ENCODE measurements at places on chromosomes 1 and 21. TPM values are rescaled to one million over a fixed set of nuclear protein-coding genes. Genes with fewer than 3 reads are reported as not detected.

GRCh38 chr1:113508364-113509164 lies 118.2 kb downstream of the MAGI3 start:
- no peaks in the 10 kb centered on the region for H3K27me3 ChIP-seq
- H3K36me3 ChIP-seq, result no peaks in the 10 kb centered on the region
- H3K4me3 ChIP-seq, result no peak overlapping the region

DNA sequence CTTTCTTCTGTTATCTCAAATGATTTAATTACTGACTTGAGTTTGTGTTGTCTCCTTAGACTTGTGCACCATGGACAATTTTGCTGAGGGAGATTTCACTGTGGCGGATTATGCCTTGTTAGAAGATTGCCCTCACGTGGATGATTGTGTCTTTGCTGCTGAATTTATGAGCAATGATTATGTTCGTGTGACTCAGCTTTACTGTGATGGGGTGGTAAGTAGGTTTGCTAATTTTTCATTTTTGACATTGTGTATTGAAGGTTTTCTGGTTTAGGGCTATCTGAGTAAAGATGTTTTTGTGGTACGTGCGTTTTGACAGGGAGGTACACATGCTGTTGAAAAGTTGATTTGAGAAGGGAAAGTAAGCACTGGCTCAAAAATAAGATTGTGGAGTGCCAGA lies 14.1 kb downstream of the TTC3 start:
- no peak overlapping the region for H3K4me3 ChIP-seq
- peak; percentile 63 for DNase-seq
- H3K27me3 ChIP-seq, result no peaks in the 10 kb centered on the region
- H3K36me3 ChIP-seq, result peaks cover 10% of the 10 kb centered on the region

GRCh38 chr21:45485686-45486442 lies 56.4 kb downstream of the SLC19A1 start:
- no peaks in the 10 kb centered on the region for H3K4me1 ChIP-seq
- no peaks in the 10 kb centered on the region for H3K27me3 ChIP-seq
- no peak overlapping the region for H3K4me3 ChIP-seq
- no peak for DNase-seq
- H3K27ac ChIP-seq, result no peak overlapping the region
- no peaks in the 10 kb centered on the region for H3K36me3 ChIP-seq

- no peaks in the 10 kb centered on the region for H3K27me3 ChIP-seq
- no peak overlapping the region for H3K4me3 ChIP-seq
- H3K27ac ChIP-seq, result no peak overlapping the region
Measured at GRCh38 chr1:56441601-56442000, 137.8 kb downstream of the PLPP3 start.

DNA sequence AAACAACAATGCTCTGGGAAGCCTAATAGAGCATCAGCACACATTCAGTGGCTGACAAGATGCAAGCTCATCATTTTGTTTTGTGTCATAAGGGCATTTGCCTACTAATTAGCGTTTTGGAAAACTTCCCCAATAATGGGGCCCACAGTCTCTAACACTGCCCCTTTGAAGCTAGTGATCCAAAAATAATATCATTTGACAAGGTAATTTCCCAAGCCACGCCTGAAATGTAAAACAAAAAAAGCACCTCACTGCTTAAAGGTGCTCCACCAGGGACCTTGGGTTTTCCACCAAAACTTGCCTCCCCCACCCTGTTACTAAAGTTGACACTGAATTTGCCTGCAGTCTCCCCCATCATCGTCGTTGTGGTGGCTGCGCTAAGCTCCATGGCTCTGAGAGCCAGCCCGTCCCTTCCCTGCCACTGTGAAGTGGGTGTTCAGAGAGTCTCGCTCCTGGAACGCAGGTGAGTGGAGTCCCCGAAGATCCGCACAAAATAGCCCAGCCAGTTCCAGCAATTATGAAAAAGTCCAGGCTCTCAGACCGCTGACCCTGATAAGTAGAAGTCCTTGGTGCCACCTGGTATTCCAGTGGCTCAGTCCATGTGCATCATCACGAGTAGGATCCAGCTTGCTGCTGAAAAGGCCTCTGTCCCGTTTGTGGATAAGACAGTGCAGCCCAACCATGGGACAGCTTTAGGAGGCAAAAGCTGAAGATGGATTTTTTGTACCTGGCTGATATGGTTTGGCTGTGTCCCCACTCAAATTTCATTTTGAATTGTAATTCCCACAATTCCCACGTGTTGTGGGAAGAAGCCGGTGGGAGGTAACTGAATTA lies 52.2 kb downstream of the RAB3GAP2 start:
- DNase-seq, result no peak
- H3K4me1 ChIP-seq, result no peaks in the 10 kb centered on the region
- no peak overlapping the region for H3K27ac ChIP-seq
- no peaks in the 10 kb centered on the region for H3K36me3 ChIP-seq
- no peak overlapping the region for H3K4me3 ChIP-seq

DNA sequence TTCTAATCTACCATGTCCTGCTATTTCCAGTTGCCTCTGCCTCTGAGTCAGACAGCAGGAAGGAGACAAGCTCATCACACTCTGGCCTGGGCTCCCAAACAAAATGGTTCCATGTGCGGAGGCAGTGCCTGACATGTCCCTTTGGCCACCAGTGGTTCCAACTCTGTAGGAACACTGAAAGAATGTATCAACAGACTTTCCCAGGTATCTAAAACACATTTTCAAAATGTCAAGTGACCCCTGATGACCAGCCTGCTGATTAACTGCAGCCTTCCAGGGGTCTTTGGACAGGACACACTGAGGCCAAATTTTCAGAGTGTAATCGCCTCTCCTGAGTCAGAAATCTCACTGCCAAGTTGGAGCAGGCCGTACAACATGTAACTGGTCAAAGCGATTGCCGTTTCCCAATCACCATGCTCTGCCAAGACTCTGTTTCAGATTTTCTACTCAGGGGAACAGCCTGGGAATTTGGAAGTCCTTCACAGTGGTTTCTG lies 172.7 kb downstream of the TPR start:
- H3K4me1 ChIP-seq, result no peaks in the 10 kb centered on the region
- no peak overlapping the region for H3K27ac ChIP-seq
- no peak for DNase-seq
- H3K27me3 ChIP-seq, result no peaks in the 10 kb centered on the region
- no peak overlapping the region for H3K4me3 ChIP-seq
- H3K36me3 ChIP-seq, result no peaks in the 10 kb centered on the region

DNA sequence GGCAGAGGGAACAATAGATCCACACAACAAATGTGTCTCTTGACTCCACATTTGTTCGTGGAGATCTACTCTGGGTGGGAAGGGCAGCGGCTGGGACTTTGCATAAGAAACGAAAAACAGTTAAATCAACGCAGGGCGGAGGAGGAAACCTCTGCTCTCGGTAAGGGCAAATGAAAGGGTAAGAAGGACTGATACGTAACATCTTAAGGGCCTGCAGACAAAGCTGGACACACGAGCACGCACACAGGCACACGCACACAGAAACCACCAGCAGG lies 57.3 kb downstream of the MRPL37 start:
- H3K27ac ChIP-seq, result no peak overlapping the region
- H3K36me3 ChIP-seq, result no peaks in the 10 kb centered on the region
- H3K4me1 ChIP-seq, result peaks cover 23% of the 10 kb centered on the region
- no peaks in the 10 kb centered on the region for H3K27me3 ChIP-seq

GRCh38 chr1:244365809-244366208 lies 85.9 kb downstream of the ADSS2 start:
- no peaks in the 10 kb centered on the region for H3K27me3 ChIP-seq
- H3K4me1 ChIP-seq, result peaks cover 17% of the 10 kb centered on the region
- H3K4me3 ChIP-seq, result no peak overlapping the region
- no peak for DNase-seq
- H3K27ac ChIP-seq, result no peak overlapping the region
- no peaks in the 10 kb centered on the region for H3K36me3 ChIP-seq

GRCh38 chr1:116880917-116881316 lies 28.8 kb upstream of the PTGFRN start:
- no peaks in the 10 kb centered on the region for H3K27me3 ChIP-seq
- no peak overlapping the region for H3K4me3 ChIP-seq
- peaks cover 22% of the 10 kb centered on the region for H3K4me1 ChIP-seq
- DNase-seq, result peak; percentile 29

DNA sequence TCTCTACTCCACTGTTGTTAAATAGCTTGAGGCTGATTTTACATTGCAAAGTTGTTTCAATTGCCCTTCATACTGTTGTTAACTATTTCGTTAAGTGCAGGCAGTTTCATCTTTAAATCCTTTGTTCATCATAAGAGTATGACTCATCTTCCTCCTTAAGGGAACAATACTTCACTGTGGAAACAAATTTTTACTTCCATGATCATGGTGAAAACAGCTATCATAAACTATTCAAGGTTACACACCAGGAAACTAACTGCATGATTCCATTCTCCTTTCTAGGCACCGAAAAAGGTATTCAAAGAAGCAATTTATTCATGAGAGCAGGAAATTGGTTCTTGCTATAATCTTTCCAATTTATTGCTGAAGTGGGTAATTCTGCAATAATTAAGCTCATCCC lies 593.2 kb downstream of the LRRIQ3 start:
- peak; percentile 24 for DNase-seq
- H3K4me1 ChIP-seq, result no peaks in the 10 kb centered on the region
- H3K4me3 ChIP-seq, result no peak overlapping the region

Gene TNFRSF18
- total RNA-seq, result 0.66 TPM

Gene LRRC38
- total RNA-seq, result not detected
